ENCODE measurements at places on chromosomes 13 and 19.

GRCh38 chr19:58466089-58466759 lies 656 bp upstream of the ZNF324 start:
- no peak for DNase-seq

- DNase-seq: no peak
Measured at GRCh38 chr13:106650690-106651205, 82.8 kb upstream of the ARGLU1 start.

DNA sequence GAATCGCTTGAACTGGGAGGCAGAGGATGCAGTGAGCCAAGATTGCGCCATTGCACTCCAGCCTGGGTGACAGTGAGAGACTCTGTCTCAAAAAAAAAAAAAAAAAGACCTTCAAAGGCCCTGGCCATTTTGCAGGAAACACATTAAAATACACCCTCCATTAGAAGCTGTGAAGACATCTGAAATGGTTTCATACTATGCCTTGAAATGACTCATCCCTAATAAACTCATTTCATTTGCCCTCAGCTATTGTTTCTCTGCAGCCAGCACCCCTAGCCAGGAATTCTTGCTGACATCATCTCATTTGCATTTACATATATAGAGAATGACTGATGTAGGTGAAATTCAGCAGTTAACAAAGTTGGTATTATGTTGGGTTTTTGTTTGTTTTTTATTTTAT lies 8.7 kb downstream of the EML2 start:
- peak; percentile 81 for DNase-seq

DNA sequence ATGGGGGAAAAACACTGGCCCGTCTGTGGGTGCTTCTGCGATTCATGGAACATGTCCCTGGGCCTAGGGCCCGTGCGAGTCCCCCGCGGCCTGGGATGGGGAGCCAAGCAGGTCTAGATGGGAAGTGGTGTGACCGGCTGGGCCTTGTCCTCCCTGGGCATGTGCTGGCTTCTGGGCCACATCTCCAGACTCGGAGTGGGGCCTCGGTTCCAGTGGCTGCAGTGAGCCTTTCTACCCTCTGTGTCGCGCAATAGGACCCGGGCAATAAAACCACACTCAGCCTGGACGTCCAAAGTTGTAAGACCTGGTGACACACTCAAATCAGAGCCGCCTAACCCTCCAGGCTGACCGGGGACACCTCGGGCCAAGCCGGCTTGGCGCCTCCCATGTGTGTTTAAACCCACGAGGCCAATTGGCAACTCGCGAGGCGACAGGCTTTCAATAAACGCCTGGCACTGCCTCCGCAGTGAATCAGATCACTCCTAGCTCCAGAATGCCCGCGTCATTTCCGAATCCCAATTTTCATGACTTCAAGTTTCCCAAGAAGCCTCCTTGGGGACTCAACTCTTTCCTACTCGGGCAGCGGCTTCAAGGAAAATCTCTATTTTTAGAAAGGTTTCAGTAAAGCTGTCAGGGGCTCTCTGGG lies 57.3 kb downstream of the KLF2 start:
- DNase-seq: no peak

- DNase-seq: no peak
Measured at GRCh38 chr13:50222569-50223332, 207.5 kb downstream of the KCNRG start.

DNA sequence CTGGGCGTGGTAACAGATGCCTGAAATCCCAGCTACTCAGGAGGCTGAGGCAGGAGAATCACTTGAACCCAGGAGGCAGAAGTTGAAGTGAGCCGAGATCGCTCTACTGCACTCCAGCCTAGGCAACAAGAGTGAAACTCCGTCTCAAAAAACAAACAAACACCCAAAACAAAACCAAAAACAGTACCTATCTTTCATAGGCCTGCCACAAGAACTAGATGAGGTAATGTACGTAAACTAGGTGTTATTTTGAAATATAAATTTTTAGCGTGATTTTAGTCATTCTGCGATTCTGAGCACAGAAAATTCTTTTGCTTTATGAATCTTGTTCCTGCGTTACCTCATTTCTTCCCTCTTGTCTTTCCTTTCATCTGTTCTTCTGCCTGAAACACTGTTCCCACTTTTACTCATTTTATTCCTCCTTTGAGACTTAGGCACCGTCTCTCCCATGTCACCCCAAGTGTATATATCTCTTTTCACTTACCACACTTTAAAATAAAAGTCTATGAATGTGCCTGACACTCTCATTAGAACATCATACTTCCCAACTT lies 238.2 kb upstream of the HTR2A start:
- DNase-seq: no peak

GRCh38 chr13:27988520-27988919 lies at the start of gene URAD:
Gene URAD, minus strand, starts transcription at chr13:27988693. Its CDS starts 56 bp downstream, at chr13:27988637.
- no peak for DNase-seq

DNA sequence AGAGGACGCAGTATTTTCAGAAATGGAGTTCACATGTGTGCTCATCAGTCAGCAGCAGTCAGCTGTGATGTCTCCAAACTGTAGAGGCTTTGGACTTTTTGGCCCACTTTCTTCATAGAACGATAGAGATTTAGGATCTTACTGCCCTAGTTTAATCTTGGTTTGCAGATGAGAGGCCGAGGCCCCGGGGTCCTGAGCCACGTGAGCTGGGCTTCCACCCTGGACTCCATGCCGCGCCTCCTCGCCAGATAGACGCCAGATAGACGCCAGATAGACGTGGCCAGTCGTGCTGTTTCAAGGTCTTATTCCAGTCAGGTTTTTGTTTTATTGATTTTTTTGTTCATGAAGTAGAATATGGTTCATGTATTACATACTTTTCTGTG lies 11.7 kb upstream of the MCF2L start:
- no peak for DNase-seq

GRCh38 chr13:40271931-40272775 lies 394.3 kb downstream of the FOXO1 start:
- DNase-seq: peak; percentile 53

DNA sequence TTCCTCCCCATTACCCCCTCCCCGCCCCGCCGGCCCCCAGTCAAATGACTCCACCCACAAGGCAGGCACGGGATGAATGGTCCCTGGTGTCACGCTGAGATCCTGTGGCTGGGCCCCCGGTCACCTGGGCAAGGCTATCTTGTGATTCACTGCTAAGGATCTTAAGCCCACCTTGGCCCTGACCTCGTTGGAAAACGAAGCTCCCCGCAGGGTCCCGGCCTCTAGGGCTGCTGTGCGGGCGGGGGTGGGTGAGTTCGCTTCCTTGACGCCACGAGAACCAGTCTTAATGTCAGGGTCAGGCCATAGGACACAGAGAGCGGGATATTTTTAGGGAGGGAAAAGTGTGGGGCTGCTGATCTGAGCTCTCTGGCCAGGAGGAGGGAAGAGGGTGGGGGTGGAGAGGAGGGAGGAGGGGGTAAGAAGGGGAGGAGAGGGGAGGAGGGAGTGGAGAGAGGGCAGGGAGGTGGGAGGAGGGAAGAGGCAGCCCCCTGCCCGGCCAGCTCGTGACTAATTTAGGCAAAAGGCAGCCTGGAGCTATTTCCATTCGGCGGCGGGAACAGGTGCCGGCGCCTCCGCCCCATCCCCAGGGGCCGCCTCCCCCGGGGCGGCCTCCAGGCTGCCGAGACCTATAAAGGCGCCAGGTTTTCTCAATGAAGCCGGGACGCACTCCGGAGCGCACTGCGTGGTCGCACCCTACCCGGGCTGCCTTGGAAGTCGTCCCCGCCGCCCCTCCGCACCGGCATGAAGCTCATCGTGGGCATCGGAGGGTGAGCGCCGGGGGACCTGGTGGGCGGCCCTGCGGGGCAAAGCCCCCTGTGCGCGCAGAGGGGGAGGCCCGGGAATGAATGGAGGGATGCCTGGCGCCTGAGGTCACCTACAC lies at the start of gene NMRK2:
Gene NMRK2 (plus strand): TSS at position 139 of the 880 bp plus-strand sequence. CDS start 603 bp downstream, at position 742.
- no peak for DNase-seq

DNA sequence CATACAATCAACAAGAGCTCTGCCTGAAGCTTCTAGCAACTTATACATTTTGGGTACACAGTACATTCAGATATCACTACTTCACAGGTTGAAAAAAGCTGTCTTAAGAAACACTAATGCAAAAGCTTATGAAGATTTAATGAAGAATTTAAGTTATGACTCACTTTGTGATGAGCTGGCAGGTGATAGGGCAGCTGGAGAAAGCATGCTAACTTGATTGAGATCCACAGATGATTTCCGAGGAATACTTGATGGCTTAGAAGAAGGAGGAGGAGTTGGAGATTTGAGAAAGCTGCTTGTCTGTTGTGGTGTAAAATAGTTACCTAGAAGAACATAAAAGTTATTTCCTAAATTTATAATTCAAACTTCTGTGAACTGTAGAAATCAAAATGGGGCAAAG lies 23.3 kb downstream of the EXOSC8 start:
- no peak for DNase-seq

DNA sequence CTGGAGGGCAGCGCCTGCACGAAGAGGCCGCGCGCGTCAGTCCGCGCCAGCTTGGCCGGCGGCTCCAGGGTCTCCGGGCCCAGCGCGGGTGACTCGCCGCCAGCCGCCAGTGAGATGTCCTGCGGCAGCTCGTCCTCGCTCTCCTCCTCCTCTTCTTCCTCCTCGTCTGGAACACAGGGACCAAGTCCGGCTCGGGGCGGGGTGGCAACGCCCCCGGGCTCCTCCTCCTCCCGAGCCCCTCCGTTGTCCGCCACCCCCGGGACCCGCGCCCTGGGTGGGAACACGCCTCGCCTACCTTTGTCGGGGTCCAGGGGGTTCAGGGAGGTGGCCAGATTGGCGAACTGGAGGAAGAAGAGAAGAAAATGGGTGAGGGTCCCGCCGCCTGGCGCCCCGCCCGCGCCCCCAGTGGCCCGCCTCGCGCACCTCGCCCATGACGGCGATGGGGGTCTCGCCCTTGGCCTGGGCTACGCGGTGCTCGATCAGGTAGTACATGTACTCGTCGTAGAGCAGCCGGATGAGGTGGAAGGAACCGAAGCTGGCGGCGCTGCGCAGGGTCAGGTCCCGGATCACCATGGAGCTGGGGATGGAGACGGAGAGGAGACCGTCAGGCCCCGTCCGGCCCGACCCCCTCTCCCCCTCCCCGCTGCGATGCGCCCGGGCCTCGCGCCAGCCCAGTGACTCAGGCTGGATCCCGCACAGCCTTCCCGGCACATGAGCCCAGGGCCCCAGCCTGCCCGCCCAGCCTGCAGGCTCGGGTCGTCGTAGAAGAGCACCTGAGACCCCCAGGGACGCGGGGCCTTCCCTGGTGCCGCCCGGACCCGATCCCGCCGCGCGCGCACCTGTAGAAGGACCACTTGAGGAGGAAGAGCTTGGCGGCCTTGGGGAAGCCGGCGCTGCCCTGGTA lies 10.6 kb downstream of the DCAF15 start:
- no peak for DNase-seq

- no peak for DNase-seq
Measured at GRCh38 chr13:101649488-101650126, 197.1 kb downstream of the ITGBL1 start.

- no peak for DNase-seq
Measured at GRCh38 chr13:102017248-102017647, 384.6 kb downstream of the FGF14 start.

- no peak for DNase-seq
Measured at GRCh38 chr13:28622286-28622685, 36.6 kb upstream of the POMP start.

- DNase-seq: no peak
Measured at GRCh38 chr19:19543640-19544039, 5.6 kb downstream of the CILP2 start.

- no peak for DNase-seq
Measured at GRCh38 chr19:43504426-43505185, at the start of gene PHLDB3. Gene PHLDB3, minus strand, starts transcription at chr19:43504746. Its CDS starts 628 bp downstream, at chr19:43504118.

GRCh38 chr19:49642492-49643035 lies 555 bp downstream of the SCAF1 start:
- DNase-seq: no peak

- peak; percentile 61 for DNase-seq
Measured at GRCh38 chr13:83691966-83692365, 190.3 kb downstream of the SLITRK1 start.

DNA sequence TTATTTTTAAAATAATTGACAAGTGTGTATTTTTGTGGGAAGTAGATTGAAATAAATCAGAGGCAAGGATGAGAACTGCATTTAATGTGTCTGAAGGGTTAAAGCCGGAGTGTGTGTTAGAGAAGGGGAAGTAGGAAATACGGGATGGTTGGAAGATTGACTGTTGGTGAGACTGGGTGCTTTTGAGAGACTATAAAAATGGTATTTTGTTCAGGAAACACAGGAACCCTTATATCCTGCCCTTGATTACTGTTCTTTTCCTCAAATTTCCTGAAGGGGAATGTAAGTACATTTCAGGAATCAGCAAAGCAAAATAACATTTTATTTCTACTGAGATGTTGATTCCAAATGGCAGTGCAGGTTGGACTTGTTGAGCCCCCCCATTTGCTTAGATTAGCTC lies 15.1 kb downstream of the IFT88 start:
- DNase-seq: no peak

DNA sequence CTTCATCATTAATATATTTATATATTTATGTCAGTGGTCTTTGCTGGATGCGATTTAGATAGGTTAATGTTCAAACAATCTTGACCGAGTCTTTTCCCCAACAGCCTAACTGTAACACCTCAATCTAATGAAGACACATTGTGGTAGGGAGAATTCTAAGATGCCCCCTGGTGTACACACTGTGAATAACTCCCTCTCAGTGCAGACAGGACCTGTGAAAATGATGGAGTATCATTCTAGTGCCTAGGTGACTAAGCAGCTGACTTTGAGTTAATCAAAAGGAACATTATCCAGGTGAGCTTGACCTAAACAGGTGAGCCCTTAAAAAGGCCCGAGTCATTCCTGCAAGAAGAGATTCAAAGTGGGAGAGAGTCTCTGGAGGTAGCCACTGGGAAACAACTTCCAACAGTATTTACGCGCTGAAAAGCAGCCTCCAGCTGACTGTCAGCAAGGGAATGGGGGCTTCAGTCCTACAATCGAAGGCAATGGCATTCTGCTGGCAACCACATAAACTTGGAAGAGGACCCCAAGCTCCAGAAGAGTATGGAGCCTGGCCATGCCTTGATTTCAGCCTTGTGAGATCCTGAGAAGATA lies 28.0 kb upstream of the KBTBD7 start:
- no peak for DNase-seq
